Panc1 (cell line): ENCODE measurements at places on chromosomes 3 and 15.

DNA sequence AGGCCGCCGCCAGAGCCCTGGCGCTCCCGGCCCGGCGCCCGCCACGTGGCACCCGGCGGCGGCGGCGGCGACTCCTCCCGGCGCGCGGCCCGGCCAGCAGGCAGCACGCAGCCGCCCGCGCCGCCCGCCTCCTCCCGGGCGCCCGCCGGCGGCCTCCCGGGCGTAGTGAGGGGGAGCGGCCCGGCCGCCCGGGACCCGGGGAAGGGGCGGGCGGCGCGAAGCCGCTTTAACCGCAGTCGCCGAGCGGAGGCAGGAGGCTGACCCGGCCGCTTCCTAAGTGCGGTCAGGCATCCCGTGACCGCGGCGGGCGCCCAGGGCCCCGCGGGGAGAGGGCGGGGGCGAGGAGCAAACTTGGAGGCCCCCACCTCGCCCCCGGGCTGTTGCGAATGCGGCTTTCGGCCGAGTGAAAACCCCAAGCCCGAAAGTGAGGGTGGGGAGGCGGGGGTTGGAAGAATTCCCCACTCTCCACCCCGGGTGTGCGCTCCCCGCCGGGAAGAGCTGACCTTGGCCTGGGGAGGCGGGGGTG, 1.7 kb upstream of the HES1 start:
- DNase-seq = no peak

DNA sequence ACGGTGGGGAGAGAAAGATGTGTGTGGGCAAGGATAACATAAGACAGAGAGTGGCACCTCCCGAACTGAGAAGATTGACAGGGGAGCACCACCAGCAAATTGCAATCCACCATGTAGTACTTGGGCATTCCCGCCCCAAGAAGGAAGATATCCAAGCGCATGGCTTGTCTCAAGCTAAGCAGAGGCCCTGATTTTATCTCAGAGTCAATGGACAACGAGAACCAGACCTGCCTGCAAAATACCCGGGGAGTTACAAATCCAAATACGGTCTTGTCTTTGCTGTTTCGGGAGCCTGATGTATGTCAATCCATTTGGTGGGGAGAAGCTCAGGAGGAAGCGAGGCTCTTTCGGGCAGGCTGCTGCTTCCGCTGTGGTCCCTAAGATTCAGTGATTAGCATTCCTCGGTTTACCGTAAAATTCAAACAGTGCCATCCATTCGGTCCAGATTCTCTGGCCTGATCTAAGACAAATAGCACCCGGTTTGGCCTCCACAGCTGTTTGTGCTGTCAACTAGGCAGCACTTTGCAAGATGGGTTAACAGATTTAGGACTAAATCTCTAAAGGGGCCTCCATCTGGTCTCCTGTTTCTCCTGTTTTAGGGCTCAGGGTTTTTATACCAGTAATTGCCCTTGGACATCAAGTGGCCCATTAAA, 97.7 kb upstream of the WNT5A start:
- DNase-seq = no peak

DNA sequence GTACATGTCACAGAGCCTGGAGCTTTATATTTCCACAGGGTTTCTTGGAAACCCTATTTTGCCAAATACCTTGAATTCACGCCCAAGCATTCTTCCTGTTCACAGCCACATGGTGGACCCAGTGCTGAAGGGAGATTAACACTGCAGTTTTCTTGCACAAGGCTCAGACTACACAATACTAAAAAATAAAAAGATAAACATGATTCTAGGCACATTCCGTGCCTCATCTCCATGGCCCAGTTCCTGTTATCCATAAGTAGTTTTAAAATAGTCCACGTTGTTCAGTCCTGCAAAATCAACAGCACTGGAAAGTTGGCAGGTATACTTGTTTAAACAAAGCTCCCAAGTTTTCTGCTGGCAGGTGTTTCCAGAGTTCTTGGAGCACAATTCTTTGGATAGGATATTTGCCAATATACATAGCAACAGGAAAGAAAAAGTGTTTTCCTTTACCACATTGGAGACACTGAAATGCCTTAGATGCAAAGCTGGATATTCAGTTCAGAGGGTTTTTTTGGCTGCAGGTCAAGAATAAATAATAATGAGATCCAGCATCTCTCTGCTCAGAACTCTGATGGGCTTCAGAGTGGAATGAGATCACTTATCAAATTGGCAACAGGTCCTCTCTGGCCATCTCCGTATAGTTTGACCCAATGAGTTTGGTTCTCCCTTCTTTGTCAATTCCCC, 88.1 kb upstream of the TGFBR2 start:
- DNase-seq = no peak

- DNase-seq = no peak
Measured at GRCh38 chr3:110710603-110711002, 361.0 kb upstream of the NECTIN3 start.

GRCh38 chr3:72791161-72791560, 57.1 kb downstream of the SHQ1 start:
- no peak for DNase-seq

- no peak for DNase-seq
Measured at GRCh38 chr3:153099131-153099530, 62.9 kb upstream of the RAP2B start.

DNA sequence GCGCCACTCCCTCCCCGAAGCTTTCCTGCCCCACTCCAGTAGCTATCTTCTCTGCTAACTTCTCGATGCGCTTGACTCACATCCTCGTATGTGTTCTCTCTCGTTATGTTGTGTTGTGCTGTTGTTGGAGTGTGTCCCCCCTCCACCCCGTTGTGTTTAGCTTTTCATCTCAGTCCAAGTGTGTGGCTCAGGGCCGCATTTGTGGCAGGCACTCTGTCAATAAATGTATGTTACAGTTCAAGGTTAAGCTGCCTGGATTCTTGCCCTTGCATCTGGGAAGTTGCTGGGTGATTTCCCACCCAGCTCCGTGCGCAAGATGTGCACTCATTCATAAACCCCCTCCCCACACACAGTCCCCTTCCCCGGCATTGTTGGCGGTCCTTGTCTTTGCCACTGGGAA, 71.9 kb downstream of the PGPEP1L start:
- no peak for DNase-seq

GRCh38 chr15:73190189-73190601, 137.9 kb downstream of the NEO1 start:
- no peak for DNase-seq

DNA sequence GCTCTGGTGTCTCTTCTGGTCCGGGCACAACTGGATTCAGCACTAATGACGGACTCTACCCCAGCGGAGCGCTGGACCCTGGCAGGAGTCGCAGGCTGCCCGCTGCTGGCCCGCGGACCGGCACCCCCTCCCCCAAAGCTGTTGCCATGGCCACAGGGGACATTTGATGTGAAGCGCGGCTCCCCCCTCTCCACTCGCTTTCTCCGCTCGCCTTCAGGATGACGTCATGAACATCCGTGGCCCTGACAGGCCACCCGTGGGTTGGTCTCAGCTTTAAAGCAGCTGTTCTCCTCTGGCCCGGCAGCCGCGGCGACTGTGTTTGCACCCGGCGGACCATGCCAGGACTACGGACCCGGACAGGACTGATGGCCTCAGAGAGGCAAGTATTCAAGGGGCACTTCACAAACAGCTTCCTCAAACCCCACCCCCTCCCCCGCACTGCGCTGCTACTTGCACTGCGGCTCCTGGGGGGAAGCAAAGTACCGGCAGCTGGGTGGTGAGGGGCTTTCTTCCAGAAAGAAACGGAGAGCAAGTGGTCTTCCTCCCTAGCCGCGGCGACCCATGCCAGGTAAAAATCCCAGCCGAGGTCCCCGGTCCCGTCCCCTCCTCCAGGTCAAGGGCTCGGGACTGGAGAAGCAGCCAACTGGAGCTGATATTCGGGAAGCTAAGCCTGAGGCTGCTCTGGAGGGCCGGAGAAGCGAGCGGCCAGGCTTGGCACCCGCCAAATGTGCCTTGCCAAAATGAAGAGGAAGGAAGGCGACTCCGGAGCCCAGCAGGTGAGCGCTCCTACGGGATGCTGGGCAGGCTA, 16.6 kb upstream of the AEN start:
- no peak for DNase-seq

- DNase-seq = no peak
Measured at GRCh38 chr3:31882431-31882830, 98.6 kb downstream of the OSBPL10 start.

DNA sequence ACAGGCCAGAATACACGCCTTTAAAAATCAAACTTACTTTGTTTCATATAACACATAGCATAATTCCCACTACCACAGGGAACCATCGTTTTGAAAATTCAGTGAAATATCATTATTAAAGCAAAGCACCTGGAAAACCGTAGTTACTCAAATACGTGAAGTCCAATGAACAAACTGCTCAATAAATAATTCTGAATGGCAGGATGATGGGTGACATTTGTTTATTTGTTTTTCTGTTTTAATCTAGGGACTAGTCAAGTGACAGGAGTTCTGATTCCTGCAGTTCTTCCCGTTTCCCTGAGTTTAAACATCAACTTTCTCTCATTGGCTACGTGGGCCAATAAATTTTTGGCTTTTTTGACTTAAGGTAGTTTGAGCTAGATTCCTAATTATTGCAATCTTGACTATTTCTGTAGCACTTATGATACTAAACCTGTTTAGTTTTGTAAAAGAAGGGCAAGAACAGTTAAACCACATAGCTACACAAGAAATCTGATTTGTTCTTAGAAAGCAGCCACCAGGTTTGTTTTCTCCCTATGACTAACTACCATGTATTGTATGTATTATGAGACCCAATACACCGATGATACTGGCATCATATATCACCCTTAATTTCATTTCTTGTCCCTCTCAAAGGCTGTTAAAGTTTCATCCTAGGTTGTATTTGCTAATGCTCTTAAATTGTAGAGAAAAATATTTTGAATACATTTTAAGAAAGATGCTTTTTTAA, 411.2 kb downstream of the SHQ1 start:
- no peak for DNase-seq

- no peak for DNase-seq
Measured at GRCh38 chr3:32780735-32781210, 37.0 kb upstream of the TRIM71 start.

DNA sequence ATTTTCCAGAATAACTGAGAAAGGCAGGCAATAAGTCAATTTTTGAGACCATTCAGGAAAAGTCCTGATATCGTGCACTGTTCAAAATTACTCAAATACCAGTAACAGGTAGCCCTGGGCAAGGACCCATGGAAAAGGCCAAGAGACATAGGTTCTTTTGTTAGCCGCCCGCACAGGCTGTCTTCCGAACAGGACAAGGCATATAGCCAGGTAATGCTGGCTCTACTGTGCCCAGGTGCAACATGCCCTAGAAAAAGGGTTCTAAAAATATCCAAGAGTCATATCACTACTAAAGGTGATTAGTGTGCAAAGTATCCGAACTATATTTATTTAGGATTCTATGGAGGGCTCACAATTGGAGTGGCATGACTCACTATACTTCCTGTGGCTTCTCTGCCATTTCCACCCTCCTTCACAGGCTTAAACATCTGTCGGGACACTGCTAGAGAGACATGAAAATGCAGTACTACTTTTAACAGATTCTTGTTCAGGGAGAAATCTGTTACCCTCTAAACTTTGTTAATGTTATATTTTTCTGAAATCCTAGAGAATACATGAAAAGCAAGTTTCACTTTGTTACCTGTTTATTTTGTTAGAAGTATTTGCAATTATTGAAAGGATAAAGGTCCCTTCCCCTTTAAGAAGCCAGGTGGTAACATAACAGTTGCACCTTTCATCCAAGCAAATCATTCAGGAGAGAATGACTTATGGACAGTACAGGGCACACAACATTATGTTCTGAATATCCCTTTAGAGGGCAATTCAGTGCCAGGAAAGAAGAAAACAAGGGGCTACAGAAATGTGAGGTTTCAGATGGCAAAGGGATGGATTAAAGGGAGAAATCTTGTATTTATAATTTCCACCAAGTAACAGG, 293.3 kb upstream of the THBS1 start:
- DNase-seq = no peak

- DNase-seq = no peak
Measured at GRCh38 chr3:185381320-185382058, 18.6 kb downstream of the MAP3K13 start.

- no peak for DNase-seq
Measured at GRCh38 chr3:53944028-53944427, 52.4 kb upstream of the SELENOK start.

DNA sequence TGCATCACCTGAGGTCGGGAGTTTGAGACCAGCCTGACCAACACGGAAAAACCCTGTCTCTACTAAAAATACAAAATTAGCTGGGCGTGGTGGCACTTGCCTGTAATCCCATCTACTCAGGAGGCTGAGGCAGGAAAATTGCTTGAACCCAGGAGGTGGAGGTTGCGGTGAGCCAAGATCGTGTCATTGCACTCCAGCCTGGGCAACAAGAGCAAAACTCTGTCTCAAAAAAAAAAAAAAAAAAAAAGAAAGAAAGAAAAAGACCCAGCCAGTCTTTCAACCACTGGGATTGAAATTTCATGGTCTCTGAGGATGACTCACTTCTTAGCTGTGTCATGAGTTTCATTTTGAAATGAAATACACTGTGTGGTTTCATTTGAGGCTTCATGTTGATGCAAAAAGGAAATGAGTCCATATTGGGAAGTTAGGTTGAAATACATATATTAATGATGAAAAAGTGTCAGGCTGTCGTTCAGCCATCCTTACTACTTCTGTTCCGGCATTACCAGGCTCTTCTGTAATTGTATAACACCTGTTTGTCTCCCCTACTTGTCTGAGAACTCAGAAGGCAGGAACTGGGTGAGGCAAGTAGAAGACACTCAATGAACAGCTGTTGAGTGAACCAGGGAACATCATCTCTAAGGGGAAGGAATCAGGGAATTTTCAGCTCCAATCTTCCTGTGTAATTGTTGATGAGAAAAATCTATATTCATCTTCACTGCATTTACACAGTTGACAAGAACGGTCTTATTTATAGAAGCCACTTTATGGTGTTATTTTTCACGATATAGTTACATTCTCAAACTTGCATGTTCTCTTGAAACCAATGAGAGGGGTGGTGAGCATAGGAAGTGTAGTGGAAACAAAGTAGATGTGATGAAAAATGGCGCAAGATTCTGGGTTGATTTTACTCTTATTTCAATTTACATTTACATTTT, 87.4 kb downstream of the NFKBIZ start:
- DNase-seq = no peak

- DNase-seq = no peak
Measured at GRCh38 chr3:117606866-117607265, 897.3 kb downstream of the TUSC7 start.

GRCh38 chr3:81911221-81911620, 149.8 kb upstream of the GBE1 start:
- no peak for DNase-seq

GRCh38 chr3:74267588-74268184, 346.8 kb downstream of the CNTN3 start:
- peak; percentile 8 for DNase-seq

GRCh38 chr3:13479332-13479581, 849 bp upstream of the HDAC11 start:
- no peak for DNase-seq

GRCh38 chr15:73630921-73631362, 2.2 kb downstream of the NPTN start:
- DNase-seq = no peak

- DNase-seq = no peak
Measured at GRCh38 chr3:116512281-116512680, 67.0 kb upstream of the LSAMP start.

DNA sequence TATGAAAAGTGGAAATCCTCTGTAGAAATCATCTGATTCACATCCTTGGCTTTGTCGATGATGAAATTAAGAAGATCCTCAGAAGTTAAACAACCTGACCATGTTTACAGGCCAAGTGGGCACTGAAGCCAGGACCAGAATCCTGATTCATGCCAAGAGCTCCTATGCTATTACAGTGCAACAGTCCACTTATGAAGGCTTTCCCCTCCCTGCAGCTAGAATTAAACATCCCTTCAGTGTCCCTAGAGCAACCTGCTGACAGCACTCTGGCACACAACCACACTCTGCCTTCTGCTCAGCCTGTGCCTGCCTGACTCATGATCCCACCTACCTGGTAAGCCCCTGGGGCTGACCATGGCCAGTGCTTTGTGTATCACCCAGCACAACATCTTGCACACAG, 33.8 kb downstream of the TXNRD3 start:
- no peak for DNase-seq
